ENCODE measurements at places on chromosomes 3 and 15. TPM values are rescaled to one million over a fixed set of nuclear protein-coding genes. Genes with fewer than 3 reads are reported as not detected.

HTR3E gene
- not detected for total RNA-seq

CHRFAM7A gene
- total RNA-seq = 1.8 TPM

PSMD6 gene
- total RNA-seq = 88.7 TPM

GOLGA8G gene
- not detected for total RNA-seq

GOLGA8S gene
- 0.14 TPM for total RNA-seq

EEF1AKMT4 gene
- total RNA-seq = 7.2 TPM

CGNL1 gene
- 10.2 TPM for total RNA-seq

USP19 gene
- total RNA-seq = 28.7 TPM

- peak; percentile 93 for DNase-seq
Measured at GRCh38 chr3:59192473-59192872, 142.6 kb upstream of the CFAP20DC start.

- DNase-seq = no peak
Measured at GRCh38 chr15:101480613-101481380, 8.7 kb downstream of the PCSK6 start.

- no peak for DNase-seq
Measured at GRCh38 chr15:31458596-31459399, 132.2 kb downstream of the KLF13 start.

DNA sequence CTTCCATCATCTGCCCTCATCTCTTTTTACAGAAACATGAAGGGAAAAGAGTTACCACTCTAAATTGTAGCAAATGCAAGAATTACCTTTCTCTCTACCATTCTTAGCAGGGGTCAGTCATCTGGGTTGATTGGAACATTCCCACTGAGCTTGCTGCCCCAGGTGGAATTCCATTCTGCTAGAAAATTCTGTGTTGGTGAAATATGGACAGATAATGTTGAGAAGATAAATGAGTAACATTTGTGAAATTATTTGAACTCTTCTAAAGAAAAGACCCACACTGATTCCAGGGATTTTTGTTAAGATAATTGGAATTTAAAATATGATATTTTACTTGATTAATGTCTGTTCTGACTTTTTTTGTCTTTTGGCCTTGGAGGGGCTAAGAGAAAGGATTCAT, 11.0 kb upstream of the CPA3 start:
- DNase-seq = no peak

DNA sequence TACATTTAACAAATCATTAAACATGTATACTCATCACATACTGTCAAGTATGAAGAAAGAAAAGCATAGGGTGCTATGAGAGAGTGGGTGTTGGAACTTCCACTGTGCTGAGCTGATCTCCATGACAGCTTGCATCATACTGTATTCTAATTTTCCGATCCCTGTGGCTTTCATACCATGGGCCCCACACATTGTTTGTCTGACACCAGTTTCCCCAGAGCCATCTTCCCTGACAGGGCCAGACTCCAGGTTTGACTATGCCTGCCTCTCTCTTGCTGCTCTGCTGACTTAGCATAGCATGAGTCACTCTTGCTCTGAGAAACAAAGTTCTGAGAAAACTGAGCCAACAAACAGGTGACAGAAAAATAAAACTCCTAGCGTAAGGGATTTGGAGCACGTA, 37.0 kb upstream of the CASR start:
- DNase-seq = no peak

- DNase-seq = no peak
Measured at GRCh38 chr15:47988564-47988963, 132.2 kb upstream of the SLC24A5 start.

DNA sequence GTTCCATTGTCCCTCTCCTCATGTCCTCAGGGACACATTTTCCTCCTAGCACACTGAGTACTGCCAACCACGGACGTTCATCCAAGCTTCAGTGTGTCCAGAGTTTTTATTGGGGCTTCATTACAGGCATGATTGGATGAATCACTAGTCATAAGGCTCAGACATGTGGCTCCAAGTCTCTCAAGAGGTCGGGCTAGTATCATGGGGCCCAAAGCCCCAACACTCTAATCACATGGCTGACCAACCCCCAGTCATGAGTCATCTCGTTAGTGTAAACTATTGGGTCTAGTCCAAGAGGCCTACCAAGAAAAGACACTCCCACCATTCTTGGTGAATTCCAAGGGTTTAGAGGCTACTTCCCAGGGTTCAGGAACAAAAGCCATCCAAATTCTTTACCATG, 4.4 kb downstream of the TERC start:
- DNase-seq = peak; percentile 26
